ENCODE measurements at places on chromosomes 6 and 20.

DNA sequence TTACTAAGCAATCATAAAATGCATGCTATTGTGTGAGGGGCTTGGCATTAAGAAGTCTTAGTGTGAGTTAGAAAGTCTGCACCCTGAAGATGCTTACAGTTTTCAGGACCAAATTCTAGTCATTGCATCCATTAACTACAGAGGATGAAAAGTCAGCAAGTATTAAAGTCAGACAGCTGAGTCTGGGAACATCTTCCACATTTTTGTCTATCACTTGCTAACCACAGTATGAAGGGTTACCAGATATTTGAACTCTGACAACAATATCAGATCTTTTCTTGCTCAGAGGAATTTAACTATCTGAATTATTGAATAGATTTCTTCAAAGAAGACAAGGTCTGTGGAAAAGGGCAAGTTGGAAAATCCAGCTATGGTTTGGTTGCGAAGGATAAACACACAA is 264.4 kb downstream of the BTBD9 start:
- no peak for DNase-seq

DNA sequence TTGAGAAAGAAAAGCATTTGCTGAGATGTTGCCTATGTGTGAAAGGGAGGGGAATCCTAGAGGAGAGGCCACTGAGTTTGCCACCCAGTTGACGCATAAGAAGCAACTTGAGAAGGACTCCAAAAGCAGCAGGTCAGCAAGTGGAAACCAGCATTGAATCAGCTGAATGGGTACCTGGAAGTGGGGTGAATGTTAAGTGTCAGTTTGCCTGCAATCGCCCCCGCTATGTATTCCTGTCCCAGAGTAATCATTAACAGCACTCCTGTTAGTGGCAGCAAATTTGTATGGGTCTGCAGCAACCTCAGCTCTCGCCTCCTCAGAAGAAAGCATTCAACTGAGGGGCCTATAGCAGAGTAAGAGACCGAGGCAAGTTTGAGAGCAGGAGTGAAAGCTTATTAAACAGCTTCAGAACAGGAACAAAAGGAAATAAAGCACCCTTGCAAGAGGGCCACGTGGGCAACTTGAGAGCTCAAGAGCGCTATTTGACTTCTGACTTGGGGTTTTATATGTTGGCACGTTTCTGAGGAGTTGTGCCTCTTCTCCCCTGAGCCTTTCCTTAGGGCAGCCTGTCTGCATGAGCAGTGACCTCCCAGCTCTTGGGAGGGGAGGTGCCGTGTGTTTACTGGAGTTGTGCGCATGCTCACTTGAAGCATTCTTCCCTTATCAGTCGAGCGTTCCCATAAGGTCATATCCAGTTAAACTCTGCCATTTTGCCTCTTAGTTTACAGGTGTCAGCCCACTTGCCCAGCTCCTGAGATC is 122.6 kb upstream of the PHACTR1 start:
- DNase-seq: no peak

- DNase-seq: no peak
Observed at GRCh38 chr20:57749869-57750268, 40.1 kb upstream of the PMEPA1 start.

- DNase-seq: no peak
Observed at GRCh38 chr6:157758516-157759023, 64.5 kb upstream of the SNX9 start.

GRCh38 chr6:54134935-54135334 is 23.7 kb downstream of the MLIP start:
- DNase-seq: no peak

DNA sequence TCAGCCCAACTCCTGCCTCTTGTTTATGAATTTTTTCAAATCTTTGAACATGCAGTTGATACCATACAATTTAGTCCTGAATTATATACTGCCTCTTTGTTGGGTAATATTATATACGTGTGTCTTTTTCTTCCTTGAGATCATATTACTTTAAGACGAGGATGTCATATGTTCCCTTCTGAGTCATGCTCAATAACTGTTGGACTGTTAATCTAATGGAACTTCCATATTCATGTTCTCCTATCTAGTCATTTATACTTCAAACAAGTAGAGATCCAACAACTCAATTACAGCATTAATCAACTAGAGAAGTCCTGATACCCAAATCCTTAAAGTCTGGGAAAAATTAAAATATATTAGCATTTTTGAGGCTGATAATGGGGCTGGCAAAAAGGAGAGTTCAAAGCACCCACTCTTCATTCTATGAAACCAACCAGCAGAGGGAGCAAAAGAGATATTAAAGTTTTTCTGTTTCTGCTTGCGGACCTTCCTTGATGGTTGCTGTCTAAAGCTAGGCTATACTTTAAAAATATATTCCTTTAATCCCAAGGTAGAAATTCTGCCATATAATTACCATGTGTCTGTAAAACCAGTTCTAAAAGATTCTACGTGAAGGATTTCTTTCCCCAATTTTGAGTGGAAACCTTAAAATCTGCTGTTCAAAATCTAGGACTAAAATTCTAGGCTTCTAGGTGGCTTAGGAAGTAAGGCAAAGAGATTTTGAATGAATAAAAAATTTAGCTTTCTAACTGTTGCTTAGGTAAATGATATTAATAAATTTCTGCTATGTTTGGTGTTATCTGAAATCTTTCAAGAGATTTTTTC is 498.9 kb downstream of the BCKDHB start:
- no peak for DNase-seq

DNA sequence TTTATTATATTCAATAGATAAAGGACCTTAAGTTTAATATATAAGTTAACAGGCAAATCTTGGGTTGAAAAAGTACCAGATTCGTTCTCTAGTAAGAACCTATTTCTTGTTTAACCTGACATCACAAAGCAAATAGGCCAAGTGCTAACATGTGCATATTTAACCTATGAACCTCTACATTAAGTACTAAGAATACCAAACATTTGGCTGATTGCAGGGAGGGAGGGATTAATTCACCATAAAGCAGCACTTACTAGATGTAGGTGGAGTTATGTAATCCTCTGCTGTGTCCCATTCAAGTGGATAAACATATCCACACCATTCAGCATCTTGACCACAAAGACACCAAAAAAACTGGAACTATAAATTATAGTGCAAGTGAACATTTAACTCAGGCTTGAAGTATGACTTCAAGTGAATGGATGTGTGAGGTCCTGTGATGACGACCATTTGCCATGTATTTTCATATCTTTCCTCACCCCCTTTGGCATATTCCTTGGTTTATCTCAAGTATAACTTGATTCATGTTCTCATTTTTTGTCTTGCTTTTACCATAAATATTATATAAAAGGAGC is 10.2 kb downstream of the STX11 start:
- no peak for DNase-seq

- no peak for DNase-seq
Observed at GRCh38 chr6:44701637-44702101, 314.2 kb downstream of the CDC5L start.

- peak; percentile 94 for DNase-seq
Observed at GRCh38 chr6:31806470-31807272, at the start of gene LSM2. Gene LSM2, minus strand, starts transcription at chr6:31806966. Its CDS starts 209 bp downstream, at chr6:31806757.

DNA sequence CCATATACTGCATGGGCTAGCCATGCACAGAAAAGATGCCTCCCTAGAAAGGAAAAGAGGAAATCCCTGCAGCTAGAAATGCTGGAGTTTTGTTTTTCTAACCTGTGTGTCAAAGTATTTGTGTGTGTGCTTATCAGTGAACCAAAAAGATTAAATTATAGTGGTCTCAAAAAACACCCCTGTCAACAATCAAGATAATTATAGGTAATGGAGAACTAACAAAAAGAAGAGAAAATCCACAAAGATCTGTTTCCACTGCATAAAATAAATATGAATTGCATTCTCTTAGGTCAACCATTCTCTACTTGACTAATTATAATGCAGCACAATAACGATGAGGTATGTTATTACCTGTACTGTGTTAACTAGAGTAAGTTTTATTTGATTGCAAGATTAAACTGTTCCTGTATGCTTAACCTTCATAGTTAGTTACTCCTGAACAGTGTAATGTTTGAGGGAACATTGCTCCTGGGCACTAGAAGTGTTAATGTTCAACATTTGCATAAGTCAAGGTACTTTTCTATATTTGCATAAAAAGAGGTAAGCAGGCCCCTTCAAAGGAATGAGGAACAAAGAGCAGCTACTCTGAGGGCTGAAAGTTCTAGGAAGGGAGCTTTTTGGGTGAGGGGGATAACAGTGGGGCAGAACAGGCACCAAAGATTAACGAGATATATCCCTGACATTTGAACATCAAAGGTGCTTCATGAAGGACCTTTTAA is 212.1 kb downstream of the BTBD9 start:
- no peak for DNase-seq

- DNase-seq: no peak
Observed at GRCh38 chr6:167424060-167424673, 99.3 kb downstream of the TTLL2 start.

DNA sequence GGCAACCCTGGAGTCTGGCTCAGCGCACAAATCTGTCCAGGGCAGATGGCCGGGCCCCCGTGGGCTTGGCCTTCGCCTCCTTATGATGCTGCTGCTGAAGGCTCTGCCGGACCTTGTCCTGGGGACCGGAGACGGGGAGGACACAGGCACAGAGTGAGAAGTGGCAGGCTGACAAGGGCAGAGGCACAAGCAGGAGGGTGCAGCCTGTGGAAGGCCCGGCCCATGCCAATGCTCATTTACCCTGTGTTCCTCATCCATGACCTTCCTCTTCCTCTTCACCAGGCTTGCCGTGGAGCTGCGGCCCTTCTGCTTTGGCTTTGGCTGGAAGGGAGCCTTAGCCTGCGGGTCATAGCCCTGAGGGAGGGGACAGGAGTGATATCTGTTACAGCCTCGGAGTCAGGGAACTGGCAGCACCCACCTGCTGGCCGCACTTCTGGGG is 2.4 kb downstream of the B3GALT4 start:
- DNase-seq: no peak

DNA sequence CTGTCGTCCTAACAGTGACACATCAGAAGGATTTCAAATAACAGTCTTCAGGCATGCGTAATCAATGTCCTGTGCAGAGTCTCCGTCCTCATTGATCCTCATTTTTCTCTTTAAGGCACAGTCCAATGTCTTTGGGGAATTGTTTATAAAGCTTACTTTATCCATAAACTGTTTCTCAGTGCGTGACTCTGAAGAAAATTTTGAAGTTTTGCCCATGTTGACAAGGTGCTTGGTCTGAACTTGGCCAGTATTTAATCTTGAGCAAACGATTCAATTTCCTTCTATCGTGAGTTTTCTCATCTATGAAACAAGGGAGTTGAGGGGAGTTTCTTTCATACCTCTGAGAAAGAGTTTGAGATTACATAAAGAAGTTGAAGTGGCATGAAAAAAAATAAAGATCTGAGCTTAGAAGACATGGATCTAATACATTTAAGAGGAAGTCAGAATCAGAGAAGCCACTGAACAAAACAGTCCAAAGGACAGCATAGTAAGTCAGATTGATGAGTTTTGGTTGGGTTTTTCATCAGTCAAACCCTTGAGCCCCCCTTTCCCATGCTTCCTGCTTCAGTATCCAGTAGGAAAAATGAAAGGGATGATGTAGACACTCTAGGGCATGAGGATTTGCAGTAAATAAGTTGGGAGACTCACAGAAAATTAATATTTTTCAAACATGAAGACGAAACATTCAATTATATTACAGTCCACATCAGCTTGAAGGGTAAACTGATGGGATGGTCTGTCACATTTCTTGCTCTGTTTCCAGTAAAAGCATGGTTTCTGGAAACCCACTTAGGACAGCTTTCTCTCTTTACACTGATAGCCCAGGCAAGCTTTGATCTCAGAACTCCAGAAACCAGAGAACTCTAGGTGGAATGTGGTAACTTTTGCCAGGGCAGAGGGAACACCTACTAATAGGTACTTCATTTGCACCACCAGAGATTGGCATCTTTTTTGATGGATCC is 8.1 kb downstream of the EDN1 start:
- no peak for DNase-seq

- DNase-seq: no peak
Observed at GRCh38 chr6:157383471-157383870, 2.5 kb downstream of the ZDHHC14 start.

GRCh38 chr6:109486068-109486467 is 3.0 kb upstream of the ZBTB24 start:
- DNase-seq: no peak

- no peak for DNase-seq
Observed at GRCh38 chr6:121579478-121579877, 144.0 kb downstream of the GJA1 start.

GRCh38 chr6:108163644-108164542 is 1.9 kb upstream of the NR2E1 start:
- DNase-seq: no peak

DNA sequence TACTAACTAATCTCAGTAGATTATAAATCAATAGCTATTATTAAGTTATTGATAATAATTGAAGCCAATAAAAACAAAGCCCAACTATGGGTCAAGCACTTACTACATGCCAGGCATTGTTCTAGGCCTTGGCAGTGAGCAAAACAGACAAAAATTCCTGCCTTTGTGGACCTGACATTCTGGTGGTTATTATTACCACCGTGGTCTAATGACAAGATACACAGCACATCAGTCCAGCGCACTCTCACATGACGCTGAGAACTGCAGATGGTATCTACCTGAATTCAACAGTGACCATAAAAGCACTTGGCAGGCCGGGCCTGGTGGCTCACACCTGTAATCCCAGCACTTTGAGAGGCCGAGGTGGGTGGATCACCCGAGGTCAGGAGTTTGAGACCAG is 121.4 kb downstream of the ZMYND8 start:
- no peak for DNase-seq

DNA sequence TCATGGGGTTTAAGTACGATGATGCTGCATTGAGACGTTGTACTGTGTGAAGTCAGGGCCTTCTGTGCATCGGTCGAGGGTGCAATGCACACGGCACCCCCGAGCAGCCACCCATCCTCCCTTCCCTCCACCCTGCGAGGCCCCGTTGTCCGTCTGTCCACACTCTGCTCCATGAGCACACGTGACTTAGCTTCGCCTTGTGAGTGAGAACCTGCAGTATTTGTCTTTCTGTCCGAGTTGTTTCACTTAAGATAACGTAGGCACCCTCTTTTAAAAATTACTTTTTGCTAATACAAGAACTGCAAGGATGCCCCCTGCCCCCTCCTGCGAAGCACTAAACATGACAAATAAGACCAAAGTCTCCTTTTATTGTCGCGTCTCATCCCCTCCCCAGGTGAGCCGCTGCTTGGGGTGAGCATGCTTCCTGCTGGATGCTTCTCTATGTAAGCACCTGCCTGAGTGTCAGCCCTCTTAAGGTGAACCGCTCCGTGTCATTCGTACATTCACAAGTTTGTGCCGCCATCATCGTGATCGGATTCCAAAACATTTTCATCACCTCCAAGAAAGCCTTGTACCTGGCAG is 3.6 kb upstream of the RBBP8NL start:
- DNase-seq: no peak

GRCh38 chr6:127439718-127440117 is 19.5 kb downstream of the KIAA0408 start:
- no peak for DNase-seq

GRCh38 chr6:87684895-87685654 is 17.0 kb downstream of the AKIRIN2 start:
- DNase-seq: no peak

GRCh38 chr6:167122827-167123657 is at the start of gene CCR6:
Gene CCR6, plus strand, starts transcription at chr6:167123096. Its CDS starts 13,039 bp downstream, at chr6:167136135.
- no peak for DNase-seq

GRCh38 chr6:63785006-63785405 is 149.4 kb downstream of the PHF3 start:
- no peak for DNase-seq

All from stimulated activated CD4-positive, alpha-beta T cell treated with anti-CD3 and anti-CD28 coated beads, Interleukin-1b, Interleukin-23, amount 100 ng/mL, for 1 hour (primary cell).